Osteoblast (primary cell): ENCODE measurements at places on chromosomes 7 and 10.

- DNase-seq = no peak
Measured at GRCh38 chr7:22184549-22185199, 172.3 kb downstream of the RAPGEF5 start.

GRCh38 chr10:105187243-105187642, 546.2 kb downstream of the SORCS3 start:
- no peak for DNase-seq

- DNase-seq = no peak
Measured at GRCh38 chr10:76252733-76253132, 821.3 kb downstream of the LRMDA start.

GRCh38 chr7:97818066-97818663, 54.0 kb downstream of the ASNS start:
- no peak for DNase-seq

DNA sequence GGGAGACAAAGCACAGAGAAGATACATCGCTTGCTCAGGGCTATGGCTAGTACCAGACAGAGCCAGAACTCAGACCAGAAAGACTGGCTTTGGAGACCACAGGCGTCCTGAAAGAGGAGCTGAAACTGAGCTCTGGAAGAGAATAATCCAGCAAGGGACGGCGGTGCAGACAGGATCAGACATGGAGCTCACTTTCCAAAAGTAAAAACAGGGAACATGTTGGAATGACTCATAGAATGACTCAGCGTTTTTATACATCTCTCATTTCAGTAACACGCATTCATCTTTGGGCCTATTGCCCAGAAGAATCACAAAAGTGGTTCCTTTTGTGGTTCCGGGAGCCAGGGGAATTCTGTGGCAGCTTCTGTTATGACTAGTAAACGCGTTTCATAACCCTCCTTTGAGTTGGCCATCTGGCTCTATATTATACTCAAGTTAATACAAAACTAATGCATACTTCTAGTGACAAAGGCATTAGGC, 37.2 kb downstream of the PLEKHS1 start:
- DNase-seq = peak; percentile 81

GRCh38 chr7:43791665-43792064, 33.2 kb downstream of the BLVRA start:
- DNase-seq = no peak
